Mammary epithelial cell (primary cell): ENCODE measurements at places on chromosomes 2 and 18. TPM values are rescaled to one million over a fixed set of nuclear protein-coding genes. Genes with fewer than 3 reads are reported as not detected.

Gene ACADL
- total RNA-seq = 0.50 TPM

Gene EN1
- total RNA-seq = 0.33 TPM

Gene REG3A
- not detected in 2 replicates for total RNA-seq

DNA sequence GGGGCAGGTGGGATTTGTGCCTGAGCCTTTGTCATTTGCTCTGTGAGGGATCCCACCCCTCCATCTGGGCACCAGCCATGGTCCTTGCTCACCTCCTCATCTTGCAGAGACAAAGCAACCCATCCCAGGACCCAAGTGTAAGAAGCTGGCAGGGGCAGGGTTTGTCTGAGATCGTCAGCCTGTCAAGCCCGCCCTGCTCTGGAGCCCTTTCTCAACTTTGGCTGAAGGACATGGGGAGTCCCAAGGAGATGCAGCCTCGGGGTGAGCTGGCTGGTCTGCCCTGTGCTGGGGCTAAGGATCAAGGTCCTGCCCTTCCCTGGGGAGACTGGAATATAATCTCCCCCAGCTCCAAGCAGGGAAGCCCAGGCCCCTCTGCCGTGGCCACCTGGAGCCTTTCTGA, 86.0 kb downstream of the CAPN13 start:
- no peak for DNase-seq

DNA sequence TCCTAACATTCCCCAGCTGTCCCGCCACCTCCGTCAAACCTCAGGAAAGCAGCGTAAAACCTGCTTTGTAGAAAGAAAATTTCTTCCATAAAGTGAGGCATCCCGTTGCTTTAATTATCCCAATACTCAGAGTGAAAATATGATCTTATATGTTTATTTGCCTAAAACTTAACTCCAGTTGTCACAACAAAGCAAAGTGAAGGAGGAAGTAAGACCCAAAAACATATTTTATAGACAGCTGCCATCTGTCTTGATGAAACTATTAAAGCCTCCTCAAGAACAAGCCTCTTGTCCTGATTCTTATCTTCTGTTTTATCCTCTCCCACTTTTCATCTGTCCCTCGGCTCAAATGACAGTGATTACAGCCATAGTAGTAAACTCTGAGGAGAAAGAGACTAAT, 28.9 kb upstream of the LPIN2 start:
- DNase-seq = no peak

DNA sequence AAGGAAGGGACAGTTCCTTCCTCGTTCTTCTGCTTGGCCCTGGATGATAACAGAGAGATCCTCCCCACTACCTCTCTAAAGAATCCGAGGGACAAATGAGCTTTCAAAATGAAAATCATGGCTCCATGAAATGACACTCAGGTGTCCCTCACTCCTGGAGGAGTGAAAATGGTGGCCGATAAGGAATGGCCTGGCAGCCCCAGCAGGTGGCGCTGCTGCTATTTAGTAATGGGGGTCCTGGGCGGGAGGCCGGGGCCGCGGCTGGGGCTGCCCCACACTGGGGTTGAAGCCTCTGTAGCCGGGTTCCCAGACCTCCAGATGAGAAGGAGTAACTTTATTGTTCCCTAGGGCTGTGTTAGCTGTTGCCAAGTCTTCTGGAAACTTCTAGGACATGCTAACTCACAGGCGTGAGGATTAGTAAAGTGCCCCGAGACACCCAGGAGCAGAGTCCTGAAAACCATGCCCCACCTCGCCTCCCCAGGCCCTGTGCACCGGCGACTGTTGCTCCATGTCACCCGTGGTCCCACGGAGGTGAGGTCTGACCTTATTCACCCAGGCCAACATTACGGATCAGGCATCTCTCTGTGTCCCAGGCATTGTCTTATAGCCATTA, 138.0 kb downstream of the CTIF start:
- peak; percentile 27 for DNase-seq

- peak; percentile 24 for DNase-seq
These were observed 271.3 kb downstream of the KCNS3 start for GRCh38 chr2:18149660-18150246.

- peak; percentile 74 for DNase-seq
These were observed at the start of gene TFCP2L1 for GRCh38 chr2:121284463-121285449. TSS of gene TFCP2L1 (minus strand) at chr2:121285202. CDS start at chr2:121285109, 93 bp downstream.

- no peak for DNase-seq
These were observed 43.3 kb upstream of the LCLAT1 start for GRCh38 chr2:30403592-30404312.

DNA sequence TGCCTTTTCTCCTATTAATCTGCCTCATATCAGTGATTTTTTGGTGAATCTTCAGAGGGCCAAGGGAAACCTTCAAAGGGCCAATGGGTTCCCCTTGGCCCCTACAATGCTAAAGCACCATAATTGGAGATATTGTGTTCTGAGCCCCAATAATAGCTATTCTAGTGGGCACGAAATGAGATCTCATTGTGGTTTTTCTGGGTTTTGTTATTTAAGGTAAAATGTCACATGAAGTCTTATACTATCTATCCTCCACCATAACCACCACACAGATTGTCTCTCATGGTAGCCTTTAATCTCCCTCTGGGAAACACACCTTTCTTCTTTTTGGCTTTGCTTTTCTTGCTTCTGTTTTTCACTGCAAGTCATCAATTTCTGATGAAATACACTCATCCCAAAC, 152.8 kb downstream of the B3GNT2 start:
- DNase-seq = no peak

DNA sequence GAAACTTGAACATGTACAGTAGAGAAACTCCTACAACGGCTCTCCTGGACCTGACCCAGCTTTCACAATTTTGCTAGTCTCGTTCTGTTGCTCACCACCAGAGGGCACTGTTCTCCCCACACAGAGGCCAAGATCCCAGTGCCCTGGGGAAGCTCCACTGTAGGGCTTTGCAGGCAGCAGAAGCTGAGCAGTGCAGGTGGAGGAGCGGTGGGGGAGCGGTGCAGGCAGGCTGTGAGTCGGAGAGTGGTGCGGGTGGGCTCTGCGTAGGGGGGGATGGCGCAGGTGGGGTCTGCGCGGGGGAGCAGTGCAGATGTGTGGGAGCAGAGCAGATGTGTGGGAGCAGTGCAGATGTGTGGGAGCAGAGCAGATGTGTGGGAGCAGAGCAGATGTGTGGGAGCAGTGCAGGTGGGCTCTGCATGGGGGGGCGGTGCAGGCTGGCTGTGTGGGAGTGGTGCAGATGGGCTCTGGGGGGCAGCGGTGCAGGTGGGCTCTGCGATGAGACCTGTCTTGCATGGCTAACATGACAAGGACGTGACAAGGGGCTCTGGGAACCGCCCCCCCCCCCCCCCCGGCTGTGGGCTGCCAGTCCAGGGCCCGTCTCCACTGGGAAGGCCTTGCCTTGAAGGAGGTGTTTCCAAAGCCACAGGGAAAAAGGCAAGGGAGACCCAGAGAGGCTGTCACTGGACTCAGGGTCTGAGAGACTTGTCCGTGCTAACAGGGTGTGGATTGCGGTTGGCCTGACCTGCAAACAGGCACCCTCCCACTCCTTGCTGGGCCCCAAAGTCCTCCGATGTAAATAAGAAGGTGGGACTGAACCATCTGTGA, 7.3 kb downstream of the CYS1 start:
- DNase-seq = peak; percentile 71
